ENCODE measurements at places on chromosomes 7 and 10.

GRCh38 chr7:40300146-40300670, 165.4 kb downstream of the SUGCT start:
- DNase-seq: no peak

DNA sequence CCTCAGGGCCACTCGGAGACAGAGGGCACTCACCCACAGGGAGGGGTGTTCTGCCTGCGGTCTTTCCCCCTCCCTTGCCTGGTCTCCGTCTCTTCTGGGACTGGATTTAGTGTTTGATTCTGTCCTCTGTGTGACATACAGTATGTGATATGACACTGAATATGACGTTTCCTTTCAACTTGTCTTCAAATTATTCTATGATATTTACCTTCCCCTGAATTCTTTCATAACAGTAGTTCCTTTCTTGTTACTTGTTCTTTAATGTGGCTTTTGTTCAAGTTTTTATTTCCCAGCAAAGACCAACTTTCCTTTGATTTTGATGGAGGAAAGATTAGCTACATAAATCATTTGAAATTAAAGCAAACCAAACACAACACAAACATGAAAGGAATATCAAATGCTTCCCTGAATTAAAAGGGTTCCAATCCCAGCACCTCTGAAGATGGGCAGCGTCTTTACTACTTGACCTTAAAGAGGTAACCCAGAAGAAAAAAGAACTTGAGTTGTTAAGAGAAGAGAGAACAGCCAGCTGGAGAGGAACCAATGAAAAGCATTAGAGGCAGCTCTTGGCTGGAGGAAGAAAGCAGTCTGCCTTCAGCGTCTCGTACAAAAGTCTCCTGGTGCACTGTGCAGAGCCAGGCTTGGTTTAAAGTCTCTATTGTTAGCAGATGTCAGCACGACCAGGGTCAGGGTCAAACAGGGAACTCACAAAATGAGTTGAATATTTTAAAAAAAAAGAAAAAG, 18.3 kb upstream of the RHEB start:
- no peak for DNase-seq

- no peak for DNase-seq
Observed at GRCh38 chr10:12538491-12538995, 189.2 kb downstream of the CAMK1D start.

GRCh38 chr10:90642136-90642535, 215.7 kb downstream of the HTR7 start:
- no peak for DNase-seq

DNA sequence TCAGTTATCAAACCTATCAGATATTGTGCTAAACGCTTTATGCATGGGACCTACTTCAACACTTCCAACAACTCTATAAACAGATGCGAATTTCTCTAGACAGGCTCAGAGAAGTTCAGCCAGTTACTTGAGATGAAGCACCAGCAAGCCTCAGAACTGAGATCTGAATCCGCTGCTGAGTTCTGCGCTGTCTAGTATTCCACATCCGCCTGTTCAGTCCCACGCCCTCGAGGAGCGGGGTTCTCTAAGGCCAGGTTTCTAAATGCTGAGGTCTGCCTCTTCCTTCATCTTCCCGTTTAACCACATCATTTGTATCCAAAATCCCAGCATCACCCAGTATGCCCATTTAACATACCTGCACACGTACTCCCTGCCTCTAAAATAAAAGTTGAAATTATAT, 297.8 kb upstream of the ZNF32 start:
- DNase-seq: no peak

GRCh38 chr7:15471669-15471950, 90.2 kb downstream of the AGMO start:
- no peak for DNase-seq

DNA sequence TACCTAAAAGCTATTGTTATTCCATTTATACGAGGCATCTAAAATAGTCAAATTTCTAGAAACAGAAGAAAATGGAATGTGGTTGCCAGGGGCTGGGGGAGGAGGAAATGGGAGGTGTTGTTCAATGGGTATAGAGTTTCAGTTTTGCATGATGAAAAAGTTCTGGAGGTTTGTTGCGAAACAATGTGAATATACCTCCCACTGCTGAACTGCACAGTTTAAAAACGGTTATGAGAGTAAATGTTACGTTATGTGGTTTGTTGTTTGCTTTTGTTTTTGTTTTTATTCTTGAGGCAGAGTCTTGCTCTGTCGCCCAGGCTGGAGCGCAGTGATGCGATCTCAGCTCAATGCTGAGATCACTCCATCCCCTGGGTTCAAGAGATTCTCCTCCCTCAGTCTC, 64.9 kb upstream of the NRBF2 start:
- DNase-seq: no peak

GRCh38 chr7:105680505-105681187, 99.4 kb upstream of the EFCAB10 start:
- no peak for DNase-seq

DNA sequence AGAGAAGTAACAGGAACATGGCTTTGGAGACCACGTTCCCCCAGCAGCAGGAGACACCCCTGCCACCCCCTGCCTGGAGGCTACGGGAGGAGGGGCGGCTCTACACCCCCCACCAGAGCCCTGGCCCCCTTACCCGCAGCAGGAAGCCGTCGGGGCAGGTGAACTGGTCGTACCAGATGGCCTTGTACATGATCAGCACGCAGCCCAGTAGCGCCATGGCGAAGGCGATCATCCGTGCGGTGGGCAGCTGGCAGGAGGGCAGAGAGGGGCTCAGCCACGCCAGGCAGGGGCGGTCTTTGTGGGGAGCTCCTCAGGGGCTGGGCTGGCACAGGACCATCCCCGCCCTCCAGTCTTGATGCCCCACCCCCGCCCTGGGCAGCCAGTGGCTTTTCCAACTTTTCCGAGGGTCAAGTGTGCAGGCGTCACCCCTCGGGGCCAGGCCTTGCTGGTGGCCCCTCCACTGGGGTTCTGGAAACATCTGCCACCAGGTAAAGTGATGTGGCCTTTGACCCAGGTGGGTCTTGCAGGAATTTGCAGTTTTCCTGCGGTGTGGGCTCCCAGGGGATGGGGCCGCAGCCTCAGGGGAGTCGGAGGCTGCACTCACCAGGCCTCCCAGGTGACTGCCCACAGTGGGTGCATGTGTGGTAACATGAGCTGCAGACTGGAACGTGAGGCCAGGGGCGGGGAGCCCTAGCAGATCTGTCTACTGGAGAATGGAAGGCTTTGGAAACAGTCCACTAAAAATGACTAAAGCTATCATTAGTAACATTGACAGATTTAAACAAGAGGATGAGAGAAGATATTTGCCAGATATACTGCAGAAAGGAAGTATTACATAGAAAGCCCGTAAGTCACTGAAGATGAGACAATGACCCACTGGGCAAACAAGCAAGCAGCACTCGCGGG, 9.7 kb downstream of the CALY start:
- no peak for DNase-seq

GRCh38 chr10:29980084-29980483, 79.3 kb downstream of the JCAD start:
- DNase-seq: no peak
